IMR-90 (cell line): ENCODE measurements at places on chromosomes 7 and 10. TPM values are rescaled to one million over a fixed set of nuclear protein-coding genes. Genes with fewer than 3 reads are reported as not detected.

DNA sequence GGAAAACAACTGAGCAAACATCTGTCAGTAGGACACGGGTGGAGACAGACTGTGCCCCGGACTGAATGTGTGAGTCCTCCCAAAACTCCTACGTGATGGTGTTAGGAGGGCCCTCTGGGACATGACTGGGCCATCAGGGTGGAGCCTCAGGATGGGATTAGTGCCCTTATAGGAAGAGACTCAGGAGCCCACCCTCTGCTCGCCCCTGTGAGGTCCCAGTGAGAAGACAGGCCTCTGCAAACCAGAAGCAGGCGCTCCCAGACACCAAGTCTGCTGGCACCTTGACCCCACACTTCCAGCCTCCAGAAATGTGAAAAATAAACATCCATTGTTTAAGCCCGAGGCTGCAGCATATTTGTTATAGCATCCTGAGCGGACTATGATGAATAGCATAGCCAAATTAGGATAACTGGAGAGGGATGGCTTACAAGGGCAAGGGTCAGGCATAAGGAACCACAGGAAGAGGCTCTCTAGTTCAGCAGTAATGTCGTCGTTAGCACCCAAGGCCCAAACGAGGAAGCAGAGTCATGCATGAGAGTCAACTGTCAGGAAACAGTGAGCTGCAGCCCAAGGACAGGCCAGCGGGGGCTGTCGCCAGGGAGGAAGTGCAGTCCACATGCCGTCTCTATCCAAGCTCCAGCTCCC, 50.6 kb downstream of the PTPRN2 start:
- H3K36me3 ChIP-seq, result no peaks in the 10 kb centered on the region
- no peak overlapping the region for H3K27ac ChIP-seq
- H3K4me3 ChIP-seq, result no peak overlapping the region
- no peaks in the 10 kb centered on the region for H3K27me3 ChIP-seq

GRCh38 chr10:77321838-77322237, 315.8 kb downstream of the KCNMA1 start:
- peaks cover 6% of the 10 kb centered on the region; the same call in 1 of the 2 replicates for H3K4me1 ChIP-seq
- no peak overlapping the region for H3K27ac ChIP-seq
- no peak overlapping the region for H3K4me3 ChIP-seq
- peak; percentile 38 for DNase-seq
- H3K27me3 ChIP-seq, result peaks cover 12% of the 10 kb centered on the region

The CTAGE4 gene
- total RNA-seq, result not detected in 2 replicates

GRCh38 chr10:26737730-26738129, 40.2 kb downstream of the PDSS1 start:
- H3K4me3 ChIP-seq, result no peak overlapping the region
- no peak overlapping the region for H3K27ac ChIP-seq
- peak; percentile 55 for DNase-seq
- H3K27me3 ChIP-seq, result no peaks in the 10 kb centered on the region

The TAS2R4 gene
- total RNA-seq, result 0.18 and 0.28 TPM in 2 replicates

GRCh38 chr7:139828446-139828845, 618 bp upstream of the TBXAS1 start:
- no peak for DNase-seq
- H3K27ac ChIP-seq, result peak overlapping the region; percentile 60
- H3K4me1 ChIP-seq, result peaks cover 37% of the 10 kb centered on the region
- no peaks in the 10 kb centered on the region for H3K27me3 ChIP-seq
- H3K4me3 ChIP-seq, result no peak overlapping the region

The MOGAT3 gene
- total RNA-seq, result not detected in 2 replicates

DNA sequence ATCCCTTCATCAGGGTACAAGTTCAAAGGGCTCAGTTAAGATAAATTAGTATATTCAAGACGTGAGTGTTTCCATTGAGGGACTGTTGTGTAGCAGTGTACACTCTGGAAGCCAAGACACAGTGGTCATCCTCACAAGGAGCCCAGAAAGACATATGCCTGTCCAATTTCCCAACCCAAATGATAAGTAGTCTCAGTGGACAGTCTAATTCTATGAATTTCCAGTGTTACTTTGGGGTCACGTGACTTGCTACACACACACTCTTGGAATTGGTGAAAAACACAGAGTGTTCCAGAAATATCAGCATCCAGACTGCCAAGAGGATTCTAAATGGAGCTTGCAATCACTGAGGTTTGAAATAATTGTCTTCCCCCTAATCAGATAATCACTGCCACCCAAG, 365.1 kb downstream of the WDR11 start:
- no peak overlapping the region for H3K27ac ChIP-seq
- no peaks in the 10 kb centered on the region for H3K36me3 ChIP-seq
- H3K4me3 ChIP-seq, result no peak overlapping the region
- DNase-seq, result no peak

GRCh38 chr10:1086787-1087186, 30.6 kb downstream of the WDR37 start:
- DNase-seq, result no peak
- peaks cover 56% of the 10 kb centered on the region for H3K36me3 ChIP-seq
- no peak overlapping the region for H3K4me3 ChIP-seq

- H3K27ac ChIP-seq, result peak overlapping the region; percentile 91; the same call in 1 of the 2 replicates
- peaks cover 21% of the 10 kb centered on the region for H3K4me1 ChIP-seq
These were observed 100.3 kb upstream of the AGBL3 start for GRCh38 chr7:134885967-134886352.

GRCh38 chr7:151281686-151282085, 33.2 kb upstream of the SMARCD3 start:
- H3K27ac ChIP-seq, result no peak overlapping the region
- H3K36me3 ChIP-seq, result no peaks in the 10 kb centered on the region
- H3K4me1 ChIP-seq, result peaks cover 3% of the 10 kb centered on the region; the same call in 1 of the 2 replicates
- H3K4me3 ChIP-seq, result no peak overlapping the region
- no peak for DNase-seq

The RAMP3 gene
- total RNA-seq, result not detected in 2 replicates

DNA sequence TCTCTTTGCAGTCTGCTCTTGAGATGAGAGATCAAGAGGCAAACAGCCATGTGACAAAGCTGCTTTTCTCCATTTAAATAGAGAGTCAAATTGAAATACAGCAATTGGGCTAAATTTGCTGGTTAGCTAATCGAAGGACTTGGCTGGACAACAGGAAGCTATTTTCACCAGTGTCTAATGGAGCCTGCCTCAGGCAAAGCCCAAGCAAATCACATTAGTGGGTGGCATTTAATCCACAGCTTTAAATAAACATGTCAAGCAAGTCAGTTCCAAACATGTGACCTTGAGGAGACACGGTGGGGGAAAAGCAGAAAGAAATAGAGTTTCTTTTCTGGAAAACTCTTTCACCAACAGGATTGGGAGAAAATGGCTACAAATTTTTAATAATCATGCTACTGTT, 180.5 kb upstream of the AOAH start:
- DNase-seq, result no peak
- no peak overlapping the region for H3K27ac ChIP-seq
- no peak overlapping the region for H3K4me3 ChIP-seq
- H3K4me1 ChIP-seq, result no peaks in the 10 kb centered on the region

GRCh38 chr7:131633342-131633843, 77.0 kb upstream of the PODXL start:
- H3K4me1 ChIP-seq, result peaks cover 24% of the 10 kb centered on the region
- H3K4me3 ChIP-seq, result no peak overlapping the region
- H3K27ac ChIP-seq, result no peak overlapping the region
- no peaks in the 10 kb centered on the region for H3K36me3 ChIP-seq

GRCh38 chr7:156257904-156258303, 382.7 kb upstream of the RNF32 start:
- H3K27me3 ChIP-seq, result no peaks in the 10 kb centered on the region
- H3K4me3 ChIP-seq, result no peak overlapping the region
- H3K27ac ChIP-seq, result no peak overlapping the region
- no peaks in the 10 kb centered on the region for H3K4me1 ChIP-seq
- H3K36me3 ChIP-seq, result no peaks in the 10 kb centered on the region
- no peak for DNase-seq

The MKI67 gene
- total RNA-seq, result 36.4 and 39.2 TPM in 2 replicates

GRCh38 chr10:68106656-68107055, 2.6 kb upstream of the MYPN start:
- peak overlapping the region; percentile 26; the same call in 1 of the 2 replicates for H3K27ac ChIP-seq
- H3K4me3 ChIP-seq, result no peak overlapping the region; the same call in 1 of the 2 replicates
- peak; percentile 95 for DNase-seq
- H3K36me3 ChIP-seq, result no peaks in the 10 kb centered on the region

- H3K36me3 ChIP-seq, result no peaks in the 10 kb centered on the region
- DNase-seq, result no peak
- H3K4me3 ChIP-seq, result no peak overlapping the region
- peaks cover 2% of the 10 kb centered on the region for H3K27me3 ChIP-seq
- no peak overlapping the region for H3K27ac ChIP-seq
- H3K4me1 ChIP-seq, result no peaks in the 10 kb centered on the region
These were observed 34.8 kb upstream of the MKI67 start for GRCh38 chr10:128161031-128161430.
